SHP77 (cell line): ENCODE measurements at places on chromosomes 12 and 14.

- DNase-seq = no peak
These were observed 195.0 kb upstream of the FOXG1 start for GRCh38 chr14:28571636-28572035.

DNA sequence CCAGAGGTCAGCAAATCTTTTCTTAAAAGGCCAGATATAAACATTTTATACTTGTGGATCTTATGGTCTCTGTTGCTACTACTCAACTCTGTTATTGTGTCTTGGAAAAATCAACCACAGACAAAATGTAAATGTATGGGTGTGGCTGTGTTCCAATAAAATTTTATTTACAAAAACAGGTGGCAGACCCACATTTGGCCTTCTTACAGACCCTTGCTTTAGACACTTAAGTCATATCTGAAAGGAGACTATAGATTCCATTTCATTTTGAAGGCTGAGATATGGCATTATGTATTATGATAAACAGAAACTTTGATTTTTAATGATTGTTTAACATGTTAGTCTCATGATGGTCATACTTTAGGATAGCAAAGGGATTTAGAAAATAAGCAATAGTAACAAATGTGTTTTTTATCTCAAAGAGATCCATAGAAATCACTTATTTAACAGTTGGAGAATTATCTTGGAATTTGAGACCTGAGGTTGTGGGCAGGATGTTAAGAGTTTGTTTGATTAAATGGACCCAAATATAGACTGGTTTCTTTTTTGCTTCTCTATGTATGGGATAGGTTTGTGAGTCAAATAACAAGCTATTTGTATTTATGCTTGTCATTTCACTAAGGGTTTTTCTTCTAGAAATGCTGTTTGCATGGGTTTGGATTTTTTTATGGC lies 51.2 kb downstream of the PPFIBP1 start:
- DNase-seq = no peak

GRCh38 chr12:50344245-50344644 lies 52.2 kb downstream of the FAM186A start:
- DNase-seq = no peak

GRCh38 chr12:85423947-85424346 lies 143.9 kb downstream of the ALX1 start:
- no peak for DNase-seq

DNA sequence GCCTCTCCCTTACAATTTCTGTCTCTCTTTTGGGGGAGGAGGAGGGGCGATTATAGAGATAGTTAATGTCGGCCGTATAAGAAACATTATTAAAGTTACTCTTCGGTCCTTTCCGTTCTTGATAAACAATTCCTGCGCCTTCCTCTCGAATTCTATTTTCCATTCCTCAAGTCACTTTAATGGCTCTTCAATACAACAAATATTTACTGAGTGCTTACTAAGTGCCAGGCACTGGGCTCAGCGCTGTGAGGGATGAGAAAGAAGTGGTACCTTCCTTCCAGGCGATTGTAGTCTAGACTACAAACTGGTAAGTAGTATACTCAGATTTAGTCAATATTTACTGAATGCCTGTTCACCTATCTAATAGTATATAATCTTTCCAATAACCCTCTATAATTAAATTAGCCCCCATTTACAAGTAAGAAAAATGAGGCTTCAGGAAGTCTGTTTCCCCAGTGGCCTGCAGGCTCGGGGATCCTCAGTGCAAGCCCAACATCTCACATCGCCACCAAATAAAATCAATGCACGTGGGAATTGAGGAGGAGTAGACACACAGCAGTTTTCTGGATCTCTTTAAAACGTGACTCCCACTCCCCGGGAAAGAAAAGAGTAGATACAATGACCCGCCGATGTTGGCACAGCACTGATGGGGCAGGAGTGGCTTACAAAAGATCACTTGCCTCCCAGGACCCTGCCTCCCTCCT lies 589 bp upstream of the ZNF219 start:
- DNase-seq = no peak

GRCh38 chr12:11980115-11980514 lies 90.6 kb upstream of the BCL2L14 start:
- DNase-seq = no peak

DNA sequence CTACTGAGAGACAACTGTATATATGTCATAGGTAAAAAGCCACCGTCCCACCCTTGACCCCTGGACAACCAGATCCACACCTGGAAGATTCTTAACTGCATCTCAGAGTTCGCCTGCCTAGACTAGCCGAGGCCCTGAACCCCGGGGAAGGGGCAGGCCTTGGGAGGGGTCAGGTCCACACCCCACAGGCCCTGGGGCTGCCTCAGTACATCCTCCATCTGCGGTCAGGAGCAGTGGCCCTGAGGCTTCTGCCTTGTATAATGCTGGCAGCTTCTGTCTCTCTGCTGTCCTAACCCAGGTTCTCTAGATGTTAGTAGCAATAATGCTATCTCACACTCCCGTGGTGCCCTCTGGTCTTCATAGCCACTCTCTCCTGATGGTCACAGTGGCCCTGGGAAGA lies 36.8 kb downstream of the JDP2 start:
- DNase-seq = no peak

- no peak for DNase-seq
These were observed 89.6 kb downstream of the TTC7B start for GRCh38 chr14:90726656-90727055.

DNA sequence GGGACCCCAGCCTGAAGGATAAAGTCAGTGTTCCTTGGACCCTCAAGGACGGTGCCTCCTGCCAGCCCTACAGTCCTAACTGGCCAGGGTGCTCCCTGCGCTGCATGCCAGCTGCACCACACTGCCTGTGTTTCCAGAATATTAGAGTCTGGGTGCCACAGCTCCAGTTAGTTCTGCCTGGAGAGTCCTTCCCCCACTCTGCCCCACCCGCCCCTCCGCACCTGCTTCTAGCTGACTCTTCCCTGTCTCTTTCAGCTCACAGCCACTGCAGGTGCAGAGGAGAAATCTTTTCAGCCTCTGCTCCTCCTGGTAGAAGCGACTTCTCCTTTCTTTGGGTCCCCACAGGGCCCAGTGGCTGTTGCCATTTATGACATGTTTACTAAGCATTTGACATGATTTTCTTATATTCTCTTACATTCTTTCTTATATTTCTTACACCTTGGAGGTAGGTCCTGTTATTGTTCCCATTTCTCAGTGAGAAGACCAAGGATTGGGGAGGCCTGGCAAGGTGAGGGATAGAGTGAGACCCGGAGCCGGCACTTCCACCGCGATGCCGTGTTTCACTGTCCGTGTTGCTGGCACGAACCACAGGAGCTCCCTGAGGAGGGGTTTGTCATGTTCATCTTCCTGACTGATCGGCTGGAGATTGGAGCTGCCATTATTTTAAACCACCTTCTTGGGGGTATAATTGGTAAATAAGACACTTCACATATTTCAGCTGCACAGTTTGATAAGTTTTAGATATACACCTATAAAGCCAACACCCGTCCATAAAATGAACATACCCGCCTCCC lies 29.4 kb downstream of the SYNE3 start:
- DNase-seq = no peak

- DNase-seq = peak; percentile 1
These were observed 15.1 kb upstream of the NEK9 start for GRCh38 chr14:75141967-75142366.
